SJSA1 (cell line): ENCODE measurements at places on chromosomes 13 and 19.

DNA sequence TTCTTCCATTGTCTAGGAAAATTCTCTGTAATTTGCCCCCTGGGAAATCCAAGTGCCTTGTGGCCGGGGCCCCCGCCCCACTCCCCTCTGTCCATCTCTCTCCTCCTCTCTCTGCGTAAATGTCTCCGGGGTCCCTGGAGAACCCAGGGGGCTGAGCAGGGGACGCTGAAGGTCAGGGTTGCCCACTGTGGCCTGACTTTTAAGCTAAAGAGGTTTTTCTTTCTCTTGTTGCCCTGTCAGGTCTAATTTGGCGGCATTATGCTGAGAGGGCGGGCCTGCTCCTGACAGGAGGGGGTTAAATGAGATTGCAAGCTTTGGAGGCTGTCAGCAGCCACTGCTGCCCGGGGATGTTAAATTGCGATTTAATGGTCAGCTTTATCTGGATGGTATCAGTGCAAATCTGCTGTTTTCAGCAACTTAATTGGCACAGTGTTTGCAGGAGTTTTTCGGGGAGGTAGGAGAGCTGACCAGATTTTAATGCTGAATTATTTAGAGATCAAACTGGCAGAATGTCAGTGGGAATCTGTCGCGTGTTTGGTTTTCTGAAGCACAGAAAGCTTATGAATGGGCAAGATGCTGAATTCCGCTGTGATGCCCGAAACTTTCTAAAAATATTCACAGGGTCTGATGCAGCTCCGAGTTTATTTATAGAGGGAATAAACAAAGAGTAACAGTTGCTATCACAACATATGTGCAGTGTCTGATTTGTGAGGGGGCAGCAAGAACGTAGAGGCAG lies 93.2 kb upstream of the SOX1 start:
- DNase-seq, result peak; percentile 70
- H3K4me3 ChIP-seq, result peak overlapping the region; percentile 9
- peak overlapping the region; percentile 71 for H3K27ac ChIP-seq
- peaks cover 45% of the 10 kb centered on the region for H3K4me1 ChIP-seq

DNA sequence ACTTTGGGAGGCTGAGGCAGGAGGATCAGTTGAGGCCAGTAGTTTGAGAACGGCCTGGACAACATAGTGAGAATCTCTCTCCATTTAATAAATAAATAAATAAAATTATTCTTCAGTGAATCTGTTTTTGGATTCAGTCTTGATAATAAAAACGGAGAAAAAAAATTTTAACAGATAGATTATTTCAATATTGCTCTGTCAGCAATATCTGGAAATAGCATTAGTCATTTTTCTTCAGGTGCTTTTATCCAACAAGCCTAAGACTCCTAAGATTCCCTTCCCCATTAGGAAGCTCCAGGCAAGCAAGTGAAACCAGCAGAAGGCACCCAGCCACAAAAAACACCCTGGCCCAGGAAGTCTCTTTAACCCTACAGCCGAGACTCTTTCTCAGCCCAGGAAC lies 21.3 kb upstream of the LPAR6 start:
- H3K27ac ChIP-seq, result no peak overlapping the region
- H3K4me3 ChIP-seq, result no peak overlapping the region
- H3K36me3 ChIP-seq, result no peaks in the 10 kb centered on the region
- H3K27me3 ChIP-seq, result no peaks in the 10 kb centered on the region
- no peak for DNase-seq
- H3K4me1 ChIP-seq, result peaks cover 14% of the 10 kb centered on the region

DNA sequence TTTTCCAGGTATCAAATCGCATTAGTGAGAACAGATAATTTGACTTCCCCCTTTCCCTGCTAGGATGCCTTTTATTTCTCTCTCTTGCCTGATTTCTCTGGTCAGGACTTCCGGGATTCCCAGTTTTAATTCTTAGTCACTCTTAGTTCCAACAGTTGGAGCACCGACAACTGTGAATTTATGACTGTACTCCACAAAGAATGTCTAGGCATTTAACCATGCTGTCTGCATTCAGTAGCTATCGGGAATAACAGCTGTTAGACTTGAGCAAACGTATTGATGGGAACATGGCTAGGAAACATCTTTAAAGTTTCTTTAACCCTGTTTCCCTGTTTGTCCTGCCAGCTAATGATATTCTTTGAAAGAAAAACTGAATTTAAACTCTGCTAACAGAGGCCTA lies 14.1 kb upstream of the SPACA7 start:
- no peaks in the 10 kb centered on the region for H3K36me3 ChIP-seq
- H3K4me3 ChIP-seq, result no peak overlapping the region
- no peaks in the 10 kb centered on the region for H3K4me1 ChIP-seq
- no peak overlapping the region for H3K27ac ChIP-seq
- DNase-seq, result no peak

DNA sequence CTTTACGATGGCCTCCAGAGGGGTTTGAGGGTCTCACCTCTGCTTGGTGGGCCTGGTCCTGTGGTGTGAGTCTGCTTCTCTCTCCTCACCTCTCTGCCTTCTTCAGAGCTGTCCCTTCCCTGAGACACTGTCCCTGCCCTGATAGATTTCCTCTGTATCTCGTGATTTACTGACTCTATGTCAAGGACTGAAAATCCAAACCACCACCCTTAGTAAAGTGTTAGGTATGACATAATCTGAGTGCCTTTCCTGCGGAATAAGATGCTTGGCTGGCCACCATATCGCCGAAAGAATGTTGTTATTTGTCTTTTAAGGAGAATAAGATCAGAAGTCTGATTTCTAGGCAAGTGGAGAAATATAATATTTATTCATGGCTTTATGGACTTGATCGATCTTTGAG lies 7.2 kb downstream of the SLC25A15 start:
- no peak overlapping the region for H3K4me3 ChIP-seq
- H3K36me3 ChIP-seq, result no peaks in the 10 kb centered on the region; the same call in 1 of the 2 replicates
- no peak overlapping the region for H3K27ac ChIP-seq
- no peak for DNase-seq

DNA sequence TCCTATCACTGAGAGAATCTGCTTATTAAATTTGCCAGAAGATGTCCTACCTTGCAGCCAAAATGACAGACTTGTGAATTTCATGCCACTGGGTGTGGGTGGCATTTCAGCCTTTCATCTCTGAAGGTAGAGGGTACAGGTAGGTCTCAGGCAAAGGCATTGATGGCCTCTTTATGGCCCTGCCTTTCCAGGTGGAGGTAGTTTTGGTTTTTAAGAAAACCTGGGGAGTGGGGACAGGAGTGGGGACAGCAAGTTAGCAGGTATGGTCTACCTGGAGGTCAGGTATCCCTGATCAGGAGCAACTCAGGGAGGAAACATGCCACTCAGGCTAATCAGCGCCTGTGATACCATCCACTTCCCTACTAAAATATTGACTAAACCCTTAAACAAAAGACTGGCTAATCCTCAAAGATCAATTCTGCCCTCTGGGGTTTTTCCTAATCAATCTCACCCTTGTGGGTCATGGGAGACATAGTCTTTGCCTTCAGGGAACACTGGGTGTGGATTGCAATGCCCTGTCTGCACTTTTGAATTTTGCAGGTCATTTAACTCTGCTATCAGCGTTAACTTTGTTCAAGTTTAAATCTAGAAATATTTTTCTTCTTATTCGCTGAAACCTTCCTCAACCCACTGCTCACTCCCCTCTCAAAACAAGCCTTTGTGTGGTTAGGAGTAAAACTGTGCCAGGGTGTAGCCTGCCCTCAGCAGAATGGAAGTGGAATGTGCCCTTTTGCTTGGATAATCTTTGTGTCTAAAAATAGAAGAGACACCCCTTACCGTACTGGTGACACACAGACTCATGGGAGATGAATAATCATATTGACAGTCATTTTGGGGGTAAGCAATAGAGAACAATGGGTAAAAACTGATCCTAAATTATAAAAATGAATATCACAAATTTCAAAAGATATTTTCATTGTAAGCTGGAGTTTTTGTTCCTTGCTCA lies 233.7 kb downstream of the COG6 start:
- H3K4me1 ChIP-seq, result 0 out of 2 replicates have a peak, but pooled peaks cover under 1% of the 10 kb centered on the region
- H3K27ac ChIP-seq, result no peak overlapping the region
- no peak overlapping the region for H3K4me3 ChIP-seq
- H3K36me3 ChIP-seq, result no peaks in the 10 kb centered on the region
- H3K27me3 ChIP-seq, result no peaks in the 10 kb centered on the region

DNA sequence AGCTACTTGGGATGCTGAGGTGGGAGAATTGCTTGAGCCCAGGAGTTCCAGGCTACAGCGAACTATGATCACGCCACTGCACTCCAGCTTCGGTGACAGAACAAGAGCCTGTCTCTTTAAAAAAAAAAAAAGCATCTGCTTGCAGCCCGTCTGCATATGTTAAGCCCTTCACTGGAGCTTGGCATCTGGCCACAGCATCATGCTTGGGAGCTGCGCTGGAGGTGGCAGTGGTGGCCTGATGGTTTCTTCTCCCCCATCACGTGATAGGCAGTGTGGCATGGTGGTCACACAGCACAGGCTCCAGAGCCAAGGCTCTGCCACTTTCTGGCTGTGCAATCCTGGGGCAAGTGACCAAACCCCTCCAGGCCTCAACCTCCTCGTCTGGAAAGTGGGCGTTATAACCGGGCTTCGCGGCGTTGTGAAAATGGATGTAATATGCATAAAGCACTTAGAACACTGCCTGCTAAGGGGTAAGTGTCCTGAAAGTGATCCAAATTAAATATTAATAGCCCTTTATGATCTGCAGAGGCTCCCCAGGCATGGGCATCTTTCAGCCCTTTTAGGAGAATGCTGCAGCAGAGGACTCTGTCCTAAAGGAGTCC lies 24.4 kb downstream of the MARK4 start:
- DNase-seq, result no peak
- peaks cover 72% of the 10 kb centered on the region for H3K36me3 ChIP-seq
- no peaks in the 10 kb centered on the region for H3K4me1 ChIP-seq
- H3K27ac ChIP-seq, result no peak overlapping the region

DNA sequence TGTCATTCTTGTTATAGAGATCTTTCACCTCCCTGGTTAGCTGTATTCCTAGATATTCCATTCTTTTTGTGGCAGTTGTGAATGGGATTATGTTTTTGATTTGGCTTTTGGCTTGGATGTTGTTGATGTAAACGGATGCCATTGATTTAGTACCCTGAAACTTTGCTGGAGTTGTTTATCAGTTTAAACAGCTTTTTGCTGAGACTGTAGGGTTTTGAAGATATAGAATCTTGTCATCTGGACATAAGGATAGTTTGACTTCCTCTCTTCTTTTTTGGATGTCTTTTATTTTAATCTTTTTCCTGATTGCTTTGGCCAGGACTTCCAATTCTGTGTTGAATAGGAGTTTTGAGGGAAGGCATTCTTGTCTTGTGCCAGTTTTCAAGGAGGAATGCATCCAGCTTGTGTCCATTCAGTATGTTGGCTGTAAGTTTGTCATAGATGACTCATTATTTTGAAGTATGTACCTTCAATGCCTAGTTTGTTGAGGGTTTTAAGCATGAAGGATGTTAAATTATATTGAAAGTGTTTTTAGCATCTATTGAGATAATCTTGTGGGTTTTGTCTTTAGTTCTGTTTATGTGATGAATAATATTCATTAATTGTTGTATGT lies 16.8 kb downstream of the ZNF431 start:
- H3K27me3 ChIP-seq, result no peaks in the 10 kb centered on the region
- no peak overlapping the region for H3K4me3 ChIP-seq
- DNase-seq, result no peak

- DNase-seq, result peak; percentile 60
Observed at GRCh38 chr19:32224371-32225244, 120.8 kb upstream of the ZNF507 start.

DNA sequence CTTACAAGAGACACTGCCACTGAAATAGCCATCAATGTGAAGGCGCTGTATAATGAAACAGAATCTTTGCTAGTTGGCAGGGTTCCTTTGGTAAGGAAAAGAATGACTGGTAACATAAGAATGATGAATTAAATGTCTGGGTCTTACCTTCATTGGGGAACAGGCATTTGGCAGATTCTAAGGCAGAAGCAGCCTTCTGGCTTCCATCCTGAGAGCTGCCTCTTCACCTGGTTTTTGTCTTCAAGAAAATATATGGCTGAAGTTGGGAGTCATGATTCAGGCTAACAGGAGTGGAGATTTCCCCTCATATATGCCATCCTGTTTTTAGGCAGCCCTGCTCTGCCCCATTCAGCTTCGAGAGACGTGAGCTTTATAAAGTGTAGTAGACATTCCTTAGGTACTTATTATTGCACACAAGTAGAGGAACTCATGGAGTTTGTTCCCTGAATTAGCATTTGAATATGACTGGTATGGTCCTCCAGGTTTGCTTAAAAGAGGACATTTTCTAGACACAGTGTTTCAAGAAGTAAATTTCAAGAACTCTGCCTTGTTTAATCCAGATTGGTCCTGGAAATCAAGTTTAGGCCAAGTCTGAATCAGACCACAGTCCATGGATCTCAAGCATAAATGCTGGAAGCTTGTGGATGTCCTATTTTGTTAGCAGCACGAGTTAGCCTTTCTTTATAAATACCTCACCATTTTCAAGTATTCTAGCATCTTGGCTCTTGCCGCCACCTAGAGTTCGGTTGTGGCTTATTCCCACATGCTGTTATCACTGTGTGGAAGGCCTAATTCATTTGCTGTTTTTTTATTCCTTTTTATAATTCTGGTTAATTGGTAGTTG lies 56.2 kb upstream of the AKAP11 start:
- H3K27ac ChIP-seq, result no peak overlapping the region
- no peak overlapping the region for H3K4me3 ChIP-seq
- H3K27me3 ChIP-seq, result no peaks in the 10 kb centered on the region
- no peaks in the 10 kb centered on the region for H3K4me1 ChIP-seq

- no peaks in the 10 kb centered on the region for H3K4me1 ChIP-seq
- H3K27ac ChIP-seq, result no peak overlapping the region
- H3K4me3 ChIP-seq, result no peak overlapping the region
- no peak for DNase-seq
- no peaks in the 10 kb centered on the region for H3K36me3 ChIP-seq
Observed at GRCh38 chr19:35559281-35559659, 4.2 kb downstream of the ATP4A start.

DNA sequence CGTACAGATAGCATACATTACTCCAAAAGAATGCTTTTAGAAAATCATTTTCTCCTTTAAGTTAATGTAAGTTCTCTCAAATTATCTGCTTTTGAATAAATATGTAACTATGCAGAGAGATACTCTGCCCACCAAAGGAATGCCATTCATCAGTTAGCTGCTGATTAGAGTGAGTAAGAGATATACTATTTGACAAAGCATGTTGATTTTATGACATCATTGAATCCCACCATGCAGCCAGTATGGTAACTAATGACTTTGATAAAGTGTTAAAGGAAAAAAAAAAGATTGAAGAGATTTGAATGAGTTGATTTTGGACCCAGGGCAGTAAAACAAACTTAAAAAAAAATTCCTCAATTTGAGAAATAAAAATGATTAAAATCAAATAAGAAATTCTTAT lies 521.5 kb downstream of the SLITRK6 start:
- H3K36me3 ChIP-seq, result no peaks in the 10 kb centered on the region
- no peak overlapping the region for H3K4me3 ChIP-seq
- H3K27ac ChIP-seq, result peak overlapping the region; percentile 39
- H3K27me3 ChIP-seq, result no peaks in the 10 kb centered on the region
- peak; percentile 88 for DNase-seq

DNA sequence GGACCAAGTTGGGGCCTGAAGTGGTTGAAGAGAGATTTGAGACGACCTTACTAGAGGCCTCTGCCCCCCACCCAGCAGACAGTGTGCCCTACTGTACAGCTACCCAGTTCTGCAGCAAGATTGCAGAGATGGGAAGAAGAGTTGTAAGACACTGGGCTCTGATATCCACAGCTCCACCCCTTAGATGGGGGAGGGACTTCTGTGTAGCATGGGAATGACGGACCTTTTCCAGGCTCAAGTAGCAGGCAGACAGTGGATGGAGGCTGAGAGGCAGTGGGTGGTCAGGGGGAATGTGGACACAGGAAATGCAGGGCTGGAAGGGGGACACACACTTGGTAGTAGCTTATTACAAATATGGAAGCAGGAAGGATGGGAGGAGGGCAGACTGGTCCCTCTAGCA lies 13.0 kb downstream of the LRFN3 start:
- no peaks in the 10 kb centered on the region for H3K36me3 ChIP-seq
- no peak overlapping the region for H3K27ac ChIP-seq
